ENCODE measurements at places on chromosomes 7 and 10. TPM values are rescaled to one million over a fixed set of nuclear protein-coding genes. Genes with fewer than 3 reads are reported as not detected.

The GRM8 gene
- not detected for total RNA-seq

The HIP1 gene
- total RNA-seq = 19.3 TPM

The CYP3A4 gene
- not detected for total RNA-seq

The ATOH7 gene
- 0.29 TPM for total RNA-seq

The ASB4 gene
- 0.29 TPM for total RNA-seq

The SRGN gene
- 61.5 TPM for total RNA-seq

The PIP gene
- 0.18 TPM for total RNA-seq

The CALHM3 gene
- total RNA-seq = 0.60 TPM

The PNLIP gene
- total RNA-seq = not detected

The LRIT1 gene
- total RNA-seq = not detected

Measured in A549 treated with CORT108297 at 1 μM for 4 hours (cell line).